ENCODE measurements at places on chromosomes 7 and 10. TPM values are rescaled to one million over a fixed set of nuclear protein-coding genes. Genes with fewer than 3 reads are reported as not detected.

Gene SH2B2
- total RNA-seq = 4.9 TPM

Gene CHST3
- total RNA-seq = not detected

Gene MYO1G
- 465 TPM for total RNA-seq

Gene SFTPD
- not detected for total RNA-seq

Gene GRM3
- not detected for total RNA-seq

Gene MPP7
- 1.7 TPM for total RNA-seq

Gene ABCC2
- total RNA-seq = 3.4 TPM

Gene HOXA9
- total RNA-seq = not detected

Gene MYPN
- not detected for total RNA-seq

Gene OPN4
- not detected for total RNA-seq

Gene CLEC2L
- not detected for total RNA-seq

Gene NPM3
- 52.5 TPM for total RNA-seq

Gene TUBB8
- total RNA-seq = not detected

Gene PDE6C
- total RNA-seq = not detected

Gene ELAPOR2
- 1.0 TPM for total RNA-seq

Gene ASAH2
- total RNA-seq = 6.0 TPM

Gene TET1
- 0.31 TPM for total RNA-seq

Gene NRP1
- total RNA-seq = 1.5 TPM

Gene SPDYE1
- total RNA-seq = not detected

Gene COL17A1
- total RNA-seq = not detected

Gene NOS3
- total RNA-seq = 1.2 TPM

Gene LIPF
- not detected for total RNA-seq

Gene OR6B1
- total RNA-seq = not detected

Gene HMX3
- not detected for total RNA-seq

Gene ADO
- total RNA-seq = 26.3 TPM

Gene DKK1
- total RNA-seq = not detected

Gene DUS4L
- total RNA-seq = 6.4 TPM

Gene FLNC
- not detected for total RNA-seq
